ENCODE measurements at places on chromosomes 3 and 15.

DNA sequence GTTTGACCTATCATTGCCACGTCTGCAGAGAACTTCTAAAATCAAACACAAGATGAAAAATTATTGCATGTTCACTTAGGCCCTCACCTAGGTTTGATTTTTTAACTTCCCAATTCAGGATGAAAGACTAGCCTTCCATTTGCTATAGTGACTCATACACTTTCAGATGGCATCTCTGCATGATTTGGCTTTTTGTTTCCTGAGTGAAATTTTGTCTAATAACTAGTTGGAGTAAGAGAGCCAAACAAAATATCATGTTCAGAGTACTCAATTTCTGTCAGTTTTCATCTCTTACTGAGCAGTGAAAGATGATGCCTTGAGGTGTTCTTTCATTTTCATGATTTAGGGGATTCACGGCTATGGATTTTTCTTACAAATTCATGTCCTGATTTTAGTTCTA lies 122.9 kb downstream of the NSUN3 start:
- DNase-seq: no peak

- DNase-seq: no peak
Observed at GRCh38 chr3:138023754-138024153, 13.8 kb downstream of the CLDN18 start.

GRCh38 chr3:18445401-18446148 lies 20.4 kb upstream of the SATB1 start:
- DNase-seq: no peak

DNA sequence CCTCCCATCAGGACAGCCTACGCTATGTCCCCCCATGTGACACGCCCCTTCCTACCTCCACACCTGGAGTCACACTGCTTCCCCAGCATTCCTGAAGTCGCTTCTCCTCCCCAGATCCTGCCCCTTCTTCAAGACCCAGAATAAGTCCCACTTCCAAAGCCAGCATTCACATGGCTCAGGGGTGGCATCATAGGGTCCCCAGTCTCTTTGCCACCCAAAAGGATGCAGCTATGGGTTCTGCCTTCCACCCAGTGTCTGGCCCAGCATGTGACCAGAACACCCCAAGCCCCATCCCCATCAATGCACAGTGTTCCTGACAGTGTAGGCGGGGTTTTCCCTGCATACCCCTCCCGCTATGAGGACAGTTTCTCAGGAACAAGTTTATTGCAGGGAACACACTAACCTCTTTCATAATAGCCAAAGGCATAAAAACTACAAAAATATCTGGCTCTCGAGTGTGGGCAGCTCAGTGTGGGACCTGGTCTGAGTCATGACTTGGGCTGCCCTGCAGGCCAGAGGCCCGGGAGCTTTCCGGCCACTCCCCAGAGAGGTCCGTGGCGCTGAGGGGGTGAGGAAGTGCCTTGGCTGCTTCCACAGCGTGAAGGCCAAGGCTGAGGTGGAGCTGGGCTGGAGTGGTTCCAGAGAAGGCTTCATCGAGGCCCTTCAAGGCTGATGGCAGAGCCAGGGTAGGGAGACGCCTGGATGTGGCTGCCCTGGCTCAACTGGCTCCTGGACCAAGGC lies 5.8 kb downstream of the ISLR start:
- no peak for DNase-seq

DNA sequence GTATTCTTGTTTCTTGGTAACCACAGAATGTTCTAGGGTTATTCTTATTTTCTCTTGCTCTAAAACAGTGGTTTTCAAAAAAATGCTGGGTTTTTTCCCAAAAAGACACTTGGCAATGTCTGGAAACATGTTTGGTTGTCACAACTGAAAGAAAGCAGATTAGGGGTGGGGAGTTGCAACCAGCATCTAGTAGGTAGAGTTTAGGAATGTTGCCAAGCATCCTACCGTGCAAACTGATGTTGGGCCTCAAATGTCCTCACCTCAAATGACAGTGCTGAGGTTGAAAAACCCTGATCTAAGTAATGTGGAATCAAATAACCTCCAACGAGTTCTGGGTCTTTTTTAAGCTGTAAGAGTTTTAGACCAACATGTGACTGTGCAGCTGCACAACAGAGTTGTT lies 270.5 kb upstream of the STT3B start:
- DNase-seq: no peak

- DNase-seq: no peak
Observed at GRCh38 chr3:68878962-68879361, 53.4 kb downstream of the TAFA4 start.
